ENCODE measurements at places on chromosomes 7 and 10.

DNA sequence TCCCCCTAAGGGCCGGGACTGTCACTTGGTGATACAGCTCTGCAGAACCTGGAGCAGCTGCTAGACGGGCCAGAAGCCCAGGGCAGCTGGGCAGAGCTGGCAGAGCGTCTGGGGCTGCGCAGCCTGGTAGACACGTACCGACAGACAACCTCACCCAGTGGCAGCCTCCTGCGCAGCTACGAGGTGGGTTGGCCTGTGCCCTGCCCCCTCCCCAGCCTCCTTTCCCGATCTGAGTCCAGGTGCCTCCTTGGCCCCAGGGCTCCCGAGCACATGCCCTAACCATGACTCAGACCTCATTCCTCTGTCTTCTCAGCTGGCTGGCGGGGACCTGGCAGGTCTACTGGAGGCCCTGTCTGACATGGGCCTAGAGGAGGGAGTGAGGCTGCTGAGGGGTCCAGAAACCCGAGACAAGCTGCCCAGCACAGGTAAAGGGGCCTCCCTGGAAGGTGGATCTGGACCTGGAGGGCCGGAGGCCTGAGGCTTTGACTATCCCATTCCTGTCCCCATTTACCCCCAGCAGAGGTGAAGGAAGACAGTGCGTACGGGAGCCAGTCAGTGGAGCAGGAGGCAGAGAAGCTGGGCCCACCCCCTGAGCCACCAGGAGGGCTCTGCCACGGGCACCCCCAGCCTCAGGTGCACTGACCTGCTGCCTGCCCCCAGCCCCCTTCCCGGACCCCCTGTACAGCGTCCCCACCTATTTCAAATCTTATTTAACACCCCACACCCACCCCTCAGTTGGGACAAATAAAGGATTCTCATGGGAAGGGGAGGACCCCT is 6.4 kb downstream of the NFKB2 start:
- DNase-seq: no peak

GRCh38 chr7:150945171-150945852 is 32.8 kb downstream of the KCNH2 start:
- DNase-seq: no peak

DNA sequence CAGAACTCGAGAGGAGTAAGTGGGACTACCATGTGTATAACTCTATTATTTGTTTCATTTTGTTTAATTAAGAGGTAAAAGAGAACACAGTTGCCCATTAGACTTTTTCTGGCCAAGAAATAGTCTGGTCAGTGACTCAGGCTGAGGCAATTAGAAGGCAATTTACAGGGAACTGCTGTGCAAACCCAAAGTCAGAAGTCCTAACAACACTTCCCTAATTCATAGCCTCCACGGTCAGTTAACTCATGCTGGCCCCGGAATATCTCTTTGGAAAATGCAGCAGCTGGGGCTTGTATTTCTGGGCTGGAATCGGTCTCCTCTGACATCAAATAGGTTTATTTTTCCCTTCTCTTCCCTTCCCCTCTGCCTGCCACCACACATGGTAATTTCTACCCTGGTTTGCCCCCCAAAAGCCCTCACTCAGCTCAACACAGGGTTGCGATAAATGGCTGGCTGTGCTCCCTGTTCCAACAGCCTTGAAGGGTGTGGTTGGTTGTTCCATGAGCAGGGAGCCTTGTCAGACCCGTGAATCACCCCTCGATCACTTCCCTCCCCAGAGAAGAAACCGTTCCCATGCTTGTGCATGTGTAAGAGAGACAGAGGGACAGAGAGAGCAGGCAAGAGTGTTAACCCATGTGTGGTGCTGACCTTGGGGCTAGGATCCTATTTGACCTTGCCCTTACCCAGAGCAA is 5.3 kb downstream of the SH3PXD2A start:
- DNase-seq: no peak

GRCh38 chr7:5478568-5479430 is 55.2 kb upstream of the TNRC18 start:
- DNase-seq: no peak

GRCh38 chr7:73820013-73820412 is 10.8 kb upstream of the CLDN4 start:
- no peak for DNase-seq

DNA sequence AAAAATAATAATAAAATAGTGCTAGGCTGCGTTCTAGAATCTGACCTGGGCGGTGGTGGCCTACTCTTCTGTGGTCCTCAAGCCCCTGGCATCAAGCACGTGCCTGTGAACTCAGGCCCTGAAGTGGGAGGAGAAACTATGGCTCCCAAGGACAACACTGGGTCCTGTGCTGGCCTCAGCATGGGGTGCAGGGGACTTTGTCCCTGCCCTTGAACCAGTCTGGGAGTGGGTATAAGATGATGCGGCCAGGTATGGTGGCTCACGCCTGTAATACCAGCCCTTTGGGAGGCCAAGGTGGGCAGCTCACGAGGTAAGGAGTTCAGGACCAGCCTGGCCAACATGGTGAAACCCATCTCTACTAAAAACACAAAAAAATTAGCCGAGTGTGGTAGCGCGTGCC is 5.5 kb downstream of the ZP3 start:
- no peak for DNase-seq
